ENCODE measurements at places on chromosomes 6 and 20.

DNA sequence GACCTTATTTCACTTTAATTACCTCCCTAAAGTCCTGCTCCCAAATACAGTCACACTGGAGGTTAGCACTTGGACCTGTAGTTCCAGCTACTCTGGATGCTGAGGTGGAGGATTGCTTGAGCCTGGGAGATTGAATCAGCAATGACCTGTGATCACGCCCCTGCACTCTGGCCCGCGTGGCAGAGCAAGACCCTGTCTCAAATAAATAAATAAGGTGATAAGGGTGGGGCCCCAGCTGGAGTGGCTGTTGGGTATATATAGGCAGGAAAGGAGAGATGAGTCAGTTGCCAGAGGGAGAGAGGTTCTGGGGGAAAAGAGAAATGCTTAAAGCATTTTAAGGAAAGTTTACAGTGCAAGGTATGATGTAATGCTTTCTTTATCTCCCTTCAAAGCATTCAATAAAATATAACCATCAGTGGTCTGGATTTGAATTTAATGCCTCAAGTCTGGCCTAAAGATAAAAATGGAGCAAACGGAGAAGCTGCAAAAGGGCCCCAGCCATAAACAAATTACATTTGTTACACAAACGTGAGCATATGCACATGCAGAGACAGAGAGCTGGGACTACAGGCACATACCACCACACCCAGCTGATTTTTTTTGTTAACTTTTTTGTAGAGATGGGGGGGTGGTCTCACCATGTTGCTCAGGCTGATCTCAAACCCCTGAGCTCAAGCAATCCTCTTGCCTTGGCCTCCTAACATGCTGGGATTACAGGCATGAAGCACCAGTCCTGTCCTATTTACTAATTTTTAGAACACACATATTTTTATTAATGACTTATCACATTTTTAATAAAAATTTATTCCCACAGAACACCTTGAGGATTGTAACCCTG is 6.1 kb upstream of the PM20D2 start:
- no peak overlapping the region for H3K4me3 ChIP-seq
- H3K36me3 ChIP-seq = no peaks in the 10 kb centered on the region
- no peaks in the 10 kb centered on the region for H3K27me3 ChIP-seq
- DNase-seq = no peak
- H3K4me1 ChIP-seq = peaks cover 14% of the 10 kb centered on the region

DNA sequence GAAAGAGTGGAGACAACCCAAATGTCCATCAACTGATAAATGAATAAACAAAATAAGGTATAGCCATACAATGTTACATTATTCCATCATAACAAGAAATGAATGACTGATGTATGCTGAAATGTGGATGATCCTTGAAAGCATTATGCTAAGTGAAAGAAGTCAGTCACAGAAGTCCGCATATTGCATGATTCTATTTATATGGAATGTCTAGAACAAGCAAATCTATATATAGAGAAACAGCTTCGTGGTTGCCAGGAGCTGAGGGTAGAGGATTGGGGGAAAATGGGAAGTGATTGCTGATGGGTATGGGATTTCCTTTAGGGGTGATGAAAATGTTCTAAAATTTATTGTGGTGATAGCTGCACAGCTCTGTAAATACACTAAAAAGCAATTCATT is 196.8 kb downstream of the ATXN1 start:
- H3K36me3 ChIP-seq = no peaks in the 10 kb centered on the region
- peaks cover 16% of the 10 kb centered on the region for H3K4me1 ChIP-seq
- no peak for DNase-seq

GRCh38 chr6:13813026-13813425 is 1.3 kb downstream of the MCUR1 start:
- H3K36me3 ChIP-seq = no peaks in the 10 kb centered on the region
- H3K27ac ChIP-seq = peak overlapping the region; percentile 94
- no peaks in the 10 kb centered on the region for H3K27me3 ChIP-seq
- peak overlapping the region; percentile 79 for H3K4me3 ChIP-seq

- peaks cover 9% of the 10 kb centered on the region for H3K27me3 ChIP-seq
- H3K27ac ChIP-seq = no peak overlapping the region
- no peaks in the 10 kb centered on the region for H3K4me1 ChIP-seq
- DNase-seq = no peak
- no peaks in the 10 kb centered on the region for H3K36me3 ChIP-seq
Measured at GRCh38 chr20:34979366-34980153, 23.9 kb downstream of the MYH7B start.

DNA sequence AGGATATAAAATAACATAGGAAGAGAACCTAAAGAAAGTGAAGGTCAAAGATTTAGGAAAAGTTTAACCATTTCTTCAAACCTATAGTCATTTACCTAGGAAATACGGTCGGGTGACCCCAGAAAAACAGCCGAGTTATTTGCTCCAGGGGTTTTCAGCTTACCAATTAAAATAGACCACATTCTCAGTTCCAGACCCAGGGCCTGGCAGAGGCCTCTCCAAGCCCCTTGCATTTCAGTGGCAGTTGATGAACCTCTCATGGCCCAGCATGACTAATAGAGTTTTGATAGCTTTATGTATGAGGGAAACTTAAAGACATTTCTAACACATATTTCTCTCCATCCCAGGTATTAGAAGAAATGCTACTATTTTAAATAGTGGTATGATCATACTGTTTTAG is 113.5 kb downstream of the OGFRL1 start:
- H3K4me3 ChIP-seq = no peak overlapping the region
- peak overlapping the region; percentile 22 for H3K27ac ChIP-seq
- peaks cover 66% of the 10 kb centered on the region for H3K4me1 ChIP-seq
- DNase-seq = no peak
- H3K27me3 ChIP-seq = no peaks in the 10 kb centered on the region

DNA sequence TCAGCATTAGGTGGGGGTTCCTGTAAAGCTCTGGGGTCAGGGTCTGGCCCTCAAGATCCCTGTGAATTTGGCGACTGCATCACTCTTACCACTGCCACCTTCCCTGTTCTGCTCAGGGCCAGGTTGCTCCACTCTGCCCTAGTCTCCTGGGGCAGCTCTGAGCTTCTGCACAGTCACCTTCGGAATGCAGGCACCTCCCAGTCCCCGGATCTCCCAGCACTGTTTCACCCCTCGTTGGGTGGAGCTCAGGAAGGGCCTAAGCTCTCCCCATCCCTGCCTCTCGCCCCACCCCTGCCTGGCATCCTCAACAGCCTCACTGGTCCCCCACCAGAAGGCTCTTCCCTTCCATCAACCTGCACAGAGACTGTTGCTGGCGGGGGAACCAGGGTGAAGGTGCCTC is 46.2 kb downstream of the YTHDF1 start:
- no peak for DNase-seq
- peaks cover 17% of the 10 kb centered on the region for H3K27me3 ChIP-seq

DNA sequence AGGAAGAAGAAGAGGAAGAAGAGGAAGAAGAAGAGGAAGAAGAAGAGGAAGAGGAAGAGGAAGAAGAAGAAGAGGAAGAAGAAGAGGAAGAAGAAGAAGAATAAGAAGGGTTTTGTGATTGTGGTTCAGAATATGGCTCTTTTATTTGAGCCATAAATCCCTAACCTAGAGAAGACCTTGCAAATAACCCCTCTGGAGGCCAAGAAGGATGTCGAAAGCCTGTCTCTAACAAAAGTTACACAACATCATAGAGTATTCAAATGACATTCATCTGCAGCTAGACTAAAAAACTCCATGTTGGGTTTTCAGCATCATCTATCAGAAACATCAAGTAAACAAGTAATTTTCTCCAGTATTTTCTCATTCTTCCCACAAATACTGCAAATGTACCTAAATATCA is 100.9 kb downstream of the RNASET2 start:
- no peaks in the 10 kb centered on the region for H3K27me3 ChIP-seq
- H3K27ac ChIP-seq = no peak overlapping the region
- H3K36me3 ChIP-seq = no peaks in the 10 kb centered on the region
- no peaks in the 10 kb centered on the region for H3K4me1 ChIP-seq
